Hippocampal formation (tissue), 2 donors: ENCODE measurements at places on chromosomes 7 and 10.

- DNase-seq = no peak
Observed at GRCh38 chr10:94174838-94175237, 181.1 kb downstream of the PLCE1 start.

DNA sequence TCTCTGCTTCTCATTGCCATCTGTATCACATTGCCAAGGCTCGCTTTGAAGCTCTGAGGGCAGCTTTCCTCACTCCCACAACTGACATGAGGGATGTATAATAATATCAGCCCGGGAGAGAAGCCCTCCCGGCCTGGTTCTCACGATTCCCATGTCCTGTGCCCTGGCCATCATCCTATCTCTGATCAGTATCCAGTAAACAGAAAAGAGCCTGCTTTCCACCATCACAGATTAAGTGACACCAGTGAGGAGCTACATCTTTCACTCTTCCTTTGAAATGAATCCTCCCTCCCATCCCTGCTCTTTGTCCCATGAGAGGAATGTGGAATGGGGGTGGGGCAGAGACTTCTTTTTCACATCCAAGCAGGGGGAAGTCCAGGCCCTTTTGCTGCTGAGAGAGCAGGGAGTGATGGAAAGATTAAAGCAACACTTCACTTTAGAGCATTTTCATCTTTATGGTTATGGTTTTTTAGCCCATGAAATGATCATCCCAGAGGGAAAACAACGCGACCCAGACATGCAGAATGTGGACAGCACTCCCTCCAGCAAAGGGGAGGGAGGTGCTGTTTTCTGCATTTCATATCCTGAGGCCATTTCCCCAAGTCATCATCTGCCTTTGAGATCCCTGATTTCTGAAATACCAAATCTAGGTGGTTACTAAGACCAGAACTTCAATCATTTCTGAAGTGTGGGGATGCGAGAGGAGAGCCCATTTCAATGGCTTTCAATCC is 84.6 kb upstream of the LYZL1 start:
- DNase-seq = no peak

GRCh38 chr10:128084364-128084763 is 41.9 kb downstream of the MKI67 start:
- no peak for DNase-seq

- DNase-seq = no peak
Observed at GRCh38 chr7:98000356-98000755, 10.4 kb upstream of the OCM2 start.

DNA sequence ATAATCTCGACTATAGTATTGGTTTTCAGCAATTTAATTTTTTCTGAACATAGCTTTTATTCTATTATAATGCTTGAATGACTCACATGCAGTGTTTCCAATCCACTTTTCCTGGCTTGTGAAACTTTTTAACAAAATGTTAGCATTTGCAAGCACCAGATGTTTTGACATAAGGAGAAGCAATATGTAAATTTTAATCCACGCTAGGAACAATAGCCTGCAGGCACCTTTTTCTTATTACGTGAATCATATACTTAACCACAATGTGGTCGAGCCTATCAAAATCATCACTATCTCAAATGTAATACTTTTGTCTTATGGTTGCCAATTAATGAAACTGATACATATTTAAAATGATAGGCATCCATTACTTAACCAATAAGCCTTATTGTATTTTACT is 97.1 kb downstream of the TFEC start:
- no peak for DNase-seq

DNA sequence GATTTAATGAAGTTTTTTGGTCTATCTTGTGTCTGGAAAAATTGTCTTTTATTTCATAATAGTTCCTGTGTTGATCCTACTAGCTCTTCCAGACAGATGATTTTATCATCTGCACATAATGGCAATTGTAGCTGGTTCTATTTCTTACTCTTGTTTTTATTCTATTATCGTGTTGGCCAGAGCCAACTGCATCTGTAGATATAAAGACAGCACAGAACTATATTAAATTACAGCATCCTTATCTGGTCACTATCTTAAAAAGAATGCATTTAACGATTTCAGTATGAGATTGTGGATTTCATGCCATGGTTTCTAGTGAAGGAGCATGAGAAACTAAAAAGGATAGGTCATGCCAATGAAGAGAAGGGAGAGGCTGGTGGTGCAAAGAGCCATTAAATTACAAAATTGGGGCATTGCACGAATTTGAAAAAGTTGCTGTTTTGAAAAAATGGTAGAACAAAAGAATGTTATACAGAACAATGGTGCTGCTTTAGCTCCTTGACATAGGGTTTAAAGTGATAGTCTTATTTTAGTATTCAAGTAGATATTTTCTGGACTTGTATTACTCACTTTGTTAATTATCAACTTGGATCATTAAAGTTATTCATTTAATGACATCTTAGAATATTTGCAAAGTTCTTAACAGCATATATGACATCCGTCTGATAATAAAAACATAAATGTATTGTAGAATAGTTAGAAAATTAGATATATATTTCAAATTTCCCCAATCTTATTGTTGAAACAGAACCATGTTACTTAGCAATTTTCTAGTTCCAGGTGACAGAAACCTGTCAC is 1250.3 kb downstream of the REEP3 start:
- no peak for DNase-seq

- DNase-seq = no peak
Observed at GRCh38 chr7:71591876-71592275, 459.9 kb downstream of the GALNT17 start.

DNA sequence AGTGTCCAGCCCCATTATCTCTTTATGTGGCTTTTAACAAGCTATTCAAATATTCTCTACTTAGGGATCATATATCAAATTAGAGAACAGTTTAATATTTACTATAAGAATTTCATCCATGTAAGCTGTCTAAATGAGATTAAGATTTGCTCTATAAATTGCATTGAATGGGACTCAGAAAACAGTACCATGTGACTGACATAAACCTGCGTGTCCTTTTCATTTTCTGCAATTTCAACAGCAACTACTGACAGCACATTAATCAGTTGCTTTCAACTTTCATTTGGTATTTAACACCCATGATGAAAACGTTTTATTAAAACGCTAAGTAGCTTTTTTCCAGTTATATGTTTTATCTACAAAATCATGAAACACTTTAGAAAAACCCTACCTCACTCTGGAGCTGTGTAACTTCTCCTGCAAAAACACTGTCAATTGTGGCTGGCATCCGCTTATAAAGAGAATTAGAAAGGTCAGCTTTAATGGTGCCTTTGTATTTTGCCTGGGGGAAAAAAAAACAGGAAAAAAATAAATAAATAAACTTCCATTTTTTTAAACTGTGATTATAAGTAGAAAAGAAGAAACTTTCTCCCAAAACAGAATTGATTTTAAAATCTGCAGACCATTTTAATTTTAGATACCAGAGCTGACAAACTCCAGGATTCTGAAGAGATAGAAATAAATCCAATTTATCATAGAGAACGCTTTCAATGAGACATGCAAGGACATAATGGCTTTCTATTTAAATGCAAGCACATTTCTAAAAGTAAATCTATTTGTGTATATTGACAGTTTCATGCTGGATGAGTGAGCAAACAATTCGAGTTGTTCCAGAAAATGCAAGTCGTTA is 9.2 kb downstream of the NEBL start:
- DNase-seq = no peak
